AG08395 (cell line): ENCODE measurements at places on chromosomes 7 and 10.
A peak's percentile ranks its signal among the peaks of the same experiment; 100 is the strongest.

- no peak for DNase-seq
These were observed 145.9 kb downstream of the PRKAG2 start for GRCh38 chr7:151731022-151731441.

GRCh38 chr7:130180571-130181262, 24.5 kb downstream of the TMEM209 start:
- no peak for DNase-seq

- peak; percentile 46 for DNase-seq
These were observed 8.1 kb downstream of the TOMM7 start for GRCh38 chr7:22814261-22815208.

- peak; percentile 51 for DNase-seq
These were observed 45.5 kb upstream of the ZNRF2 start for GRCh38 chr7:30238721-30239441.

DNA sequence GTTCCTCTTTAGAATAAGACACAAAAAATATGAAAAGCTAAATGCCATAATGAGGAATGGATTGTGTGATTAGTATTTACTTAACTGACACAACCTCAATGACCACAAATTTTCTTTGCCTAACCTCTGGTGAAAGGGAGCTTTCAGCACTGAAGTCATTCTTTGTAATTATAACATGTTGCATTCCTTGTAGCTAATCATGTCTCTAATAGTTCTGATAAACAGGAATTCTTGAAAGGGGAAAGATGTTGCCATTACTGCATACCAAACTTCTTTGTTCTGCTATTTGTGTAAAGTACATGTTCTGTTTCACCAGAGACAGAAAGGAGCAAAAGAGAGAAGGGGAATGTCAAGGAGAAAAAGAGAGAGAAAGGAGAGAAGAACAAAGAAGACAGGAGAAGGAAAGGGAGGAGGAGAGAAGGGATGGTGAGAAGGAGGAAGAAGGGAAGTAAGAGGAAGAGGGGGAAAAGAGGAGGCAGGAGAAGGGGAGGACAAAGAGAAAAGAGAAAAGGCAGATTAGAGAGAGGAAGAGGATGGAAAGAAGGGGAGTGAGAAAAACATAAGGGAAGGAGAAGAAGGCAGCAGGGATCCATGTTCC, 120.9 kb downstream of the SEMA3D start:
- DNase-seq: no peak

DNA sequence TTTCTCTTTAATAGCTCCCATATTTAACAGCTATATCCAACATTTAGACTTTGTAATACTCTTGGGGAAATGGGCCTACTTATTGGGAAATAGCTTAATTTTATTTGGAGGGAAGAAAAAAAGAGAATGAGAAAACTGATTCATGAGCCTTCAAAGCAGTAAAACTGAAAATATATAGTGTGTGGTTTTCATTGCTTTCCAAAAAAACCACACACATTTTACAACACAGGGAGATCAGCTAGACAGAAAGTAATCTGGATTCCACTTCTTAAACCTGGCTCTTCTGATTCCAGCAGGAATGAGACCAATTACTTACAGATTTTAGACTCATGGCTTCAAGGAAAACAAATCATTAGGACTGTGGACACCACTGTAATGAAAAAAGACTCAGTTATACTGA, 48.7 kb downstream of the CH25H start:
- peak; percentile 70 for DNase-seq

DNA sequence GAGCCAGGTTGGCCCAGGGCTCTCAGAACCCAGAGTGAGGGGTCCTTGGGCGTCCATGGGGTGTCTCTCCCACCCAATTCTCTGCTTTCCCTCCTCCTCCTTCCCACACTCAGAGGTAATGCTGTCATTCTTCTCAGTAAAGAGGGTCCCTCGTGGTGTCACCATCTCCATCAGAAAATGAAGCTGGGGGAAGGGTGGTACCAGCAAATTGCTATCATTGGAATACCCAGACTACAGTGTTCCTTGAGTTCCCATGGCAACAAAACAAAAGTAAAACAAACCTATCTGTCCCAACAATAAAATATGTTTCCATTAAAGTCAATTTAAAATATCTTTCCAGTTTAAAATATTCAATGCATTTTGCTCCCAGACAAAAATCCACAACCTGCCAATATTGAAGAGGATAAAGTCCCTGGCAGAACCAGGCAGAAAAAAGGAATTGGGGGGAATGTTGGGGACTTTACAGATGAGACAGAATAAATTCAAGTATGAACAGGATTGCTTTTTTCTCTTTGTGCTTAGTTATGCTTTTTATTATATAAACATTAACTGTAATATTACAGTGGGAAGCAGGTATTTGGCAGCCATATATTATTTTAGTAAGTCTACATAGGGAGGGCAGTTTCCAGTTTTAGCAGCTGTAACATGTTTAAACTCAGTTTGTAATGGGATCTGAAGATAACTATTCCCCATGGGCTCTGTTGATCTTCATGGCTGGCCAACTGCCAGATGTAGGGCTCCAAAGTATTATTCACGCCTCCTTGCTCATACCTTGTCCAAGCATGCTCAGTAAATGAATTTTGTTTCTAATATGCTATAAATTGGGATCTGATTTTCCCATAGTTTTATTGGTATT, 182.1 kb downstream of the ARID5B start:
- no peak for DNase-seq

GRCh38 chr7:27173956-27174873, at the start of gene HOXA10:
HOXA10 (minus strand) TSS chr7:27174320; CDS start chr7:27174306, 14 bp downstream.
- DNase-seq: peak; percentile 66

DNA sequence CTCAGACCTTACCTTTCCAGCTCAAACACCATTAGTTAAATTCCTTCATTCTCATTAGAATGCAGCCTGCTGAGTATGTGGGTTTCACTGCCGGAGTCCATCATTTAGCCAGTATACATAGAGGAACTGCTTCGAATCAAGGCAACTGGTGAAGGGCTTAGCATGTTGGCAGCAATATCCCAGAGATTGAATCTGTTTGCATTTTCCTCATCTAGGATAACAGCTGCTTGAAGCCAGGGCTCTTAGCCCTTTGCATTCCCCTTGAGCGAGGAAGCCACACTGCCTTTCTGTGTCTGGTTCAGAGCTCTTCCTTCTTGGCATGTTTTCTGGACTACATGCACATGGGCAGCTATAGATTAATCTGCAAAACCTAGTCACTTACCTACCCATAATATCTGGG, 14.7 kb downstream of the NODAL start:
- no peak for DNase-seq

- DNase-seq: no peak
These were observed 50.1 kb downstream of the SKIDA1 start for GRCh38 chr10:21475393-21475792.

GRCh38 chr7:106952658-106953231, 87.7 kb downstream of the PIK3CG start:
- DNase-seq: no peak

GRCh38 chr7:139680676-139681462, 96.9 kb downstream of the HIPK2 start:
- DNase-seq: peak; percentile 94

DNA sequence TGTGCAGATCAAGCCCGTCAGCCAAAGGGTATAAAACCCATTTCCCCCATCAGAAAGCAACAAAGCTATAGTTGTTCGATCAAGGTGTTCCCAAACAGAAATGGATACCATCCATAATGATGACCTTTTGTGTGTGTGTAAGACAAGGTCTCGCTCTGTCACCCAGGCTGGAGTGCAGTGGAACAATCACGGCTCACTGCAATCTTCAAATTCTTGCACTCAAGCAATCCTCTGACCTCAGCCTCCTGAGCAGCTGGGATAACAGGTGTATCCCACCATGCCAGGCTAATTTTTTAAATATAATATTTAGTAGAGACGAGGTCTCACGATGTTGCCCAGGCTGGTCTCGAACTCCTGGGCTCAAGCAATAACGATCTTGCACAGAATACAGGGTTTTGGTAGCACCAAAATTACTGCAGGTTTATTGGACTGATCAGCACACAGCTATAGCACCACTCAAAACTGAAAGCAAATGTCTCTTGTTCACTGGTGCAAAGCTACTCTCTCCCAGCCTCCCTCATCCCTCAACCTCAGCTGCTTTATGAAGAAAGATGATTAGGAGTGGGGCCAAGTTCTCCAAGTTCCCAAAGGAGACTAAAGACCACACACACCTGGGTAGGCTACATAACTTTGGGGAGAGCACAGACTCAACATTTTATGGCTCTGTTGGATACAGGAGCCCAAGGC, 80.5 kb downstream of the ABI1 start:
- no peak for DNase-seq

DNA sequence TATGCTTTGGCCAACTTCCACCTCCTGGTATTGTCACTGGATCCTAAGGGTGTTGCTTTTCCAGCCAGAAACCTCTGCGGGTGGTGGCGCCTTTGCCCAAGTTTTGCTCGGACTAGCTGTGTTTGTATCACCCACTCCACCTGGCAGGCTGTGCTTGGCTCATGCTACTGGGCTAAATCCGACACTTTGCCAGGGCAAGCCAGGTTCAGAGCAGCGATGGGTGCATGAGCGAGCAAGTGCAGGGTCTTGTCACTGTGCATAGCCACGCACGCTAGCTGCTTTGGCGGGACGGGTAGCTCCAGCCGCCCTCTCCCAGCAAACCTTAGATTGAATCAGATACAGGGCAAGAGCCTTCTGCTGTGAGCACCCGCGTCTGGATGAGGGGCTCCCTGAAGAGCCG, 737.5 kb downstream of the PCDH15 start:
- no peak for DNase-seq

DNA sequence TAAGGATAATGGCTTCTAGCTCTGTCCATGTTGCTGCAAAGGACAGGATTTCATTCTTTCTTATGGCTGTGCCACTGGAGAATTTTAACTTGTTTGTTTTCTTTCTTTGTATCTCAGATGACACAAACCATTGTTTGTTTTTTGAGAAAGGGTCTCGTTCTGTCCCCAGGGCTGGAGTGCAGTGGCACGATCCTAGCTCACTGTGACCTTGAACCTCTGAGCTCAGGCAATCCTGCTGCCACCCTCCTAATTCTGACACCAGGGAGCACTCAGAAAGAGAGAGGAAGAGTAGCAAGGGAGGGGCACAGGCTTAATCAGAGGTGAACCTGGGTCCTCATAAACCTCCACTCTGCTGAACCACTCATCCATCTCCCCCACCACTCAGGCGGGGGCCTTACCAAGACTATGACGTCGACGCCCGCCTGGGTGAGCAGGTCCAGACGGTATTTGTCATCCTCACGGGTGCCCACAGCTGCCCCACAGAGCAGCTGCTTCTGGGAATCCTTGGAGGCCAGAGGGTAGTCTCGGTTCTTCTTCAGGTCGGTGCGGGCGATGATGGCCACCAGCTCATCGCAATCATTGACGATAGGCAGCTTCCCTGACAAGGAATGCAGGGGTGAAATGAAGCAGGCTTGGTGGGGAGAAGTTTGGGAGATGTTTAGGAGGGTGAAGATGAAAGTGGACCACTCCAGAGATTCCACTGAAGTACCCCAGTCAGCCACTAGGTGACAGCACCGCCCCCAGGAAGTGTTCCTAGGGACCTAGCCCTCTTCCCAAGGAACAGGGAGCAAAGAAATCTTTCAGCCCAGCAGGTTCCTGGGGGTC, 11.6 kb downstream of the IMPDH1 start:
- peak; percentile 74 for DNase-seq

DNA sequence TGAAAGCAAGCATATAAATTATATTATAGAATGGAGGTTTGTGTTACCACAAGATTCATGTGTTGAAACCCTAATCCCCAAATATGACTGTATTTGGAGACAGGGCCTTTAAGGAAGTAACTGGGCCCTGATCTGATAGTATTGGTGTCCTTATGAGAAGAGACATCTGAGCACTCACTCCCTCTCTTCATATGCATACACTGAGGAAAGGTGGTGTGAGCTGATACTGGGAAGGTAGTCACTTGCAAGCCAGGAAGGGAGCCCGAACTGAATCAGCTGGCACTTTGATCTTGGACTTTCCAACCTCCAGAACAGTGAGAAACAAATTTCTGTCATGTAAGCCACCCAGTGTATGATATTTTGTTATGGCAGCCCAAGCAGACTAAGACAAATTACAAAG, 66.9 kb upstream of the RHOBTB1 start:
- no peak for DNase-seq

DNA sequence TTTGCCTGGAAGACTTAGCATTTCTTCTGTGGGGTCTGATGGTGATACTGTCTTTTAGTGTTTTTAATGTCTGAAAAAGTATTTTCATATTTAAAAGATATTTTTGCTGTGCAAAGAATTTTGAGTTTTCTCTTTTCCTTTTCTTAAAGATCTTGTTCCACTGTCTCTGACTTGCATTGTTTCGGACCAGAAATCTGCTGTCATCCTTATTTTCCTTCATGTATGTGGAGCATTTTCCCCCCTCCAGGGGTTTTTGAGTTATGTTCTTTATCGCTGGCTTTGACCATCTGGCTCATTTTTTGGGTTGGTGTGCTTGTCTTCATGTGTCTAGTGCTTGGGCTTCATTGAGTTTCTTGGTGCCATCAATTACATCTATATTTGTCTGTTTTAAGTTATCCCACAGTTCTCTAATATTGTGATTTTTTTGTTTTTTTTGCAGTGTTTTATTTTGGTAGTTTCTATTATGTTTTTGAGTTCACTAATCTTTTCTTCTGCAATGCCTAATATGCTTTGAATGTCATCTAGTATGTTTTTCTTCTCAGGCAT, 119.9 kb downstream of the MGMT start:
- DNase-seq: no peak

DNA sequence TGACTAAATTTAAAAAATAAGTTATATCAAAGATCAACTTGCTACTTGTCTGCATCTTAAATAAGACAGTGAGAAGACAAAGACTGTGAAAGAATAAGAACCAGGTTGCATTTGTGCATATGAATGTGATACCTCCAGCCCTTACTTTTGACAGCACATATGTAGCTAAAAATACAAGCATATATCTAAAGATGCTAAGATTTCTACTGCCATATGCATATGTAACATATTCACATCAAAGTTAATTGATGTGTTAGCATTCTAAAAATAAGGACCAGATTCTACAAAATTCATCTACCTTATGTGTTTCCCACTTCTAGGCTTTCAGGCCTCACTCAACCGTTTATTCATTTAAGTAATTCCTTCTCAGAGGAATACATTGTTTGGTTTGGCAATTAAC, 1120.3 kb upstream of the LRRTM3 start:
- DNase-seq: no peak

GRCh38 chr10:49131507-49132361, 2.1 kb downstream of the FAM170B start:
- DNase-seq: no peak

DNA sequence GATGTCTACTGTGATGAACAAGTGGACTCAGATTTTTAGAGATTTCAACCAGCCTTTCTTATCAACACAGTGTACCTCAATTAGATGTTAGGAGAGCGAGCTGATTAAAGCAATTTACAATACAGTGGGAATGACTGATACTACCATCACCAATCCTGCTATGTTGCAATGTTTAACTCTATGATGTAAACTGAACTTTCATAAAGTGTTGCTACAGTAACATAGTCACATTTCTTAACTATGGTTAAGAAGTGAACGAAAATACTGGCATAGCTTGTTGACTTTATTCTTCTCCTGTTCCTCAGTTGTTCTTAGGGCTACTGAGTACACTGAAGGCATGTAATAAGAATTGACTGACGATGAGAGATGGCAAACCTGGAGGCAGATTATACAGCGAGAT, 139.8 kb downstream of the MYOF start:
- no peak for DNase-seq
